ENCODE measurements at places on chromosomes 2 and 18. TPM values are rescaled to one million over a fixed set of nuclear protein-coding genes. Genes with fewer than 3 reads are reported as not detected.

GRCh38 chr2:189232759-189233406, 53.3 kb upstream of the COL5A2 start:
- H3K36me3 ChIP-seq, result no peaks in the 10 kb centered on the region
- no peaks in the 10 kb centered on the region for H3K4me1 ChIP-seq
- no peak overlapping the region for H3K27ac ChIP-seq
- no peak for DNase-seq
- no peaks in the 10 kb centered on the region for H3K27me3 ChIP-seq
- H3K4me3 ChIP-seq, result no peak overlapping the region

DNA sequence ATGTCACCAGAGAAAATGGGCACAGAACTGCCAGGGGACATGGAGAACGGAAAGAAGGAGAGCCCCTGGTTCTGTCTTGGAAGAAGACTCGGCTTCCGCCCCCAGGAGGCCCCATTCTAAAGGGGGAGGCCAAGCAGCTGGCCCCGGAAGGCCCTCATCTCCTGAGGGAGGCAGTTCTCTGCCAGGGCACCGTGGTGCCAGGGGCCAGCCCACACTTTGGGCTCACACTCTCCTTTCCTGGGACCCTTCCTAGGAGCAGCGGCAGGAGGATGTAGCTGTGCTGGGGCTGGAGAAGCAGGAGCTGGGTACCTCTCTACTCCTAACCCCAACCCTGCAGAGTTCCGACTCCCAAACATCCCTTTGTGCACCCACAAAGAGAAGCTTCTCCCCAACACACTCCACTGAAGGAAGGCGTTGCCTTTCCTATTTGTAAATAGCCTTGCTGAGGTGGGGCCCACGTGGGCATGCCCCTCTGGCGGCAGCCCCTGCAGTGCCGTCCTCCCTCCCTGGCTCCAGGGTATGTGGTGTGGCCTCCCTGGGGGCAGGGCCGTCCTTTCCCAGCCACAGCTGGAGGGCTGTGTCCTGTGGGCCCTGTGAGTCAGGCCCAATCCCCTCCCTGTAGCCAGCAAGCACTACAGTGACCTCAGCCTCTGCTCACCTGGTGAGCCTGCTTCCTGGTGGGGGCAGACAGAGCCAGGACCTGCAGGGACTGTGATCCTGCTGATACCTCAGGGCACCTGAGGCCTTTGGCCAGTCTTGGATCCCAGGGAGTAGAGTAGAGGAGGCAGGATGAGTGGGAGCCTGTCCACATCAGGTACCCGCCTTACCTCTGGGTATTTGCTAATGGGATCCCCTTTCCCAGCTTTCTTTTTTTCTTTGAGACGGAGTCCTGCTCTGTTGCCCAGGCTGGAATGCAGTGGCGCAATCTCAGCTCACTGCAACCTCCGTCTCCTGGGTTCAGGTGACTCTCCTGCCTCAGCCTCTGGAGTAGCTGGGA, 26.6 kb downstream of the ZFP36L2 start:
- H3K27me3 ChIP-seq, result no peaks in the 10 kb centered on the region
- H3K27ac ChIP-seq, result no peak overlapping the region
- no peaks in the 10 kb centered on the region for H3K36me3 ChIP-seq

GRCh38 chr2:58039170-58039611, 7.4 kb upstream of the VRK2 start:
- H3K4me1 ChIP-seq, result peaks cover 17% of the 10 kb centered on the region
- peaks cover 13% of the 10 kb centered on the region for H3K36me3 ChIP-seq
- peak overlapping the region; percentile 53 for H3K4me3 ChIP-seq
- no peak for DNase-seq
- H3K27me3 ChIP-seq, result no peaks in the 10 kb centered on the region

GRCh38 chr18:6743999-6744398, 14.5 kb downstream of the ARHGAP28 start:
- DNase-seq, result no peak
- no peaks in the 10 kb centered on the region for H3K27me3 ChIP-seq
- no peaks in the 10 kb centered on the region for H3K4me1 ChIP-seq
- H3K27ac ChIP-seq, result no peak overlapping the region
- H3K36me3 ChIP-seq, result no peaks in the 10 kb centered on the region

The GPR55 gene
- 5.5 TPM for total RNA-seq

The TCF23 gene
- not detected for total RNA-seq

- H3K36me3 ChIP-seq, result no peaks in the 10 kb centered on the region
- no peak for DNase-seq
- no peaks in the 10 kb centered on the region for H3K4me1 ChIP-seq
- no peak overlapping the region for H3K27ac ChIP-seq
- H3K4me3 ChIP-seq, result no peak overlapping the region
Observed at GRCh38 chr2:21356857-21357255, 233.1 kb downstream of the TDRD15 start.

DNA sequence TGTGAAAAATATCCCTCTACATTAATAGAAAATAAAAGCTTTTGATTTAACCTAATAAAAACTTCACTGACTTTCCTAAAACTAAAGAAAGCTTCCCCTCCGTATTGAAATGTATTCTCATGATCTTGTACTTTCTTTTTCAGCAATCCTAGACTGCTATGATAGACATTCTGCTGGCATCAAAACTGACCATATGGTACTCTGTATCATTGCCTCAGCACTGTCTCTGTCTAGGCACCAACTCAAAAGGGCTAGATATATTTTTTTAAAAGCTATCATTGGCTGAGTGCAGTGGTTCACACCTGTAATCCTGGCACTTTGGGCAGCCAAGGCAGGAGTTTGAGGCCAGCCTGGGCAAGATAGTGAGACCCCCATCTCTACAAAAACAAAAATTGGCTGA, 32.9 kb downstream of the CDKL4 start:
- no peak for DNase-seq
- H3K4me3 ChIP-seq, result no peak overlapping the region
- peaks cover 34% of the 10 kb centered on the region for H3K4me1 ChIP-seq
- H3K27me3 ChIP-seq, result no peaks in the 10 kb centered on the region
- no peaks in the 10 kb centered on the region for H3K36me3 ChIP-seq
- H3K27ac ChIP-seq, result peak overlapping the region; percentile 47

DNA sequence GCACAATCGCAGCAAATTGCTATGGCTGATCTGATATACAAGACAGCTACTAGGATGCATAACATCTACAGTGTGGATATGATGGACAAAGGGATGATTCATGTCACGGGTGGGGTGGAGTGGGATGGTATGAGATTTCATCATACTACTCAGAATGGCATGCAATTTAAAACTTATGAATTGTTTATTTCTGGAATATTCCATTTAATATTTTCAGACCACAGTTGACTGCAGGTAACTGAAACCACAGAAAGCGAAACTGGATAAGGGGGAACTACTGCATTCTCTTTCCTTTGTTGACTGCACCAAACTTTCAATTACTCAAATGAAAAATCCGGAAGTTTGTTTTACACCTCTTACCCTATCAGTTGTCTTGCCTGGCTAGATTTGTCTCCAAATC, 94.4 kb upstream of the NEUROD1 start:
- H3K4me3 ChIP-seq, result no peak overlapping the region
- no peak overlapping the region for H3K27ac ChIP-seq
- H3K36me3 ChIP-seq, result no peaks in the 10 kb centered on the region
- DNase-seq, result no peak

GRCh38 chr2:12700989-12701388, 15.7 kb upstream of the TRIB2 start:
- H3K36me3 ChIP-seq, result peaks cover 7% of the 10 kb centered on the region
- H3K4me3 ChIP-seq, result no peak overlapping the region
- no peak for DNase-seq
- peaks cover 28% of the 10 kb centered on the region for H3K4me1 ChIP-seq
- no peaks in the 10 kb centered on the region for H3K27me3 ChIP-seq
- no peak overlapping the region for H3K27ac ChIP-seq

GRCh38 chr2:21270083-21270491, 146.3 kb downstream of the TDRD15 start:
- H3K36me3 ChIP-seq, result no peaks in the 10 kb centered on the region
- H3K4me3 ChIP-seq, result no peak overlapping the region
- DNase-seq, result no peak
- H3K27ac ChIP-seq, result no peak overlapping the region
- H3K27me3 ChIP-seq, result no peaks in the 10 kb centered on the region

- H3K27ac ChIP-seq, result no peak overlapping the region
- peaks cover 23% of the 10 kb centered on the region for H3K4me1 ChIP-seq
- no peak overlapping the region for H3K4me3 ChIP-seq
- no peaks in the 10 kb centered on the region for H3K36me3 ChIP-seq
Observed at GRCh38 chr18:23448291-23448690, 4.8 kb upstream of the RIOK3 start.

The UGT1A3 gene
- not detected for total RNA-seq

GRCh38 chr2:199870581-199870980, 19.6 kb upstream of the FTCDNL1 start:
- no peak overlapping the region for H3K27ac ChIP-seq
- H3K4me3 ChIP-seq, result no peak overlapping the region
- H3K27me3 ChIP-seq, result peaks cover 38% of the 10 kb centered on the region
- no peak for DNase-seq
- H3K36me3 ChIP-seq, result peaks cover 15% of the 10 kb centered on the region

The WDR54 gene
- total RNA-seq, result 44.9 TPM

The TTR gene
- total RNA-seq, result not detected

The RTP5 gene
- not detected for total RNA-seq

The DSEL gene
- total RNA-seq, result not detected

The C2orf15 gene
- not detected for total RNA-seq

DNA sequence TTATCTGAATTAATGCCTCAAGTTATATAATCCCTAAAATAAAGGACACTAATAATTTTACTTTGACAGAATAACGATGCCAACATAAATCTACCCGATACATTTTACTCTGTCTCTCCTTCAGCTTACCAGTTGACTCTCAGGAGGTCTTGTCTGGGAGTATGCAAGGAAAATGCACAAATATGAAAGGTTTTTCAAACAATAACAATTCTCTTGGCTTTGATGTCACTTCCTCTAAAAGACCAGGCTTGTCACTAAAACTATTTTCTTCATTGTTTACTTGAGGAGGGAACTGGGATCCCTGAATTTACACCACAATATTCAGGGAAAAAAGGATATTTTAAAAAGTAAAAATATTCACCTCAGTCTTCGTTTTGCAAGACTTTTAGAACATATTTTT, 97.2 kb downstream of the SOS1 start:
- H3K27ac ChIP-seq, result no peak overlapping the region
- no peaks in the 10 kb centered on the region for H3K4me1 ChIP-seq
- H3K36me3 ChIP-seq, result peaks cover 4% of the 10 kb centered on the region
- DNase-seq, result no peak
- no peaks in the 10 kb centered on the region for H3K27me3 ChIP-seq

The NTSR2 gene
- total RNA-seq, result not detected

GRCh38 chr18:9684881-9685614, 23.1 kb upstream of the RAB31 start:
- DNase-seq, result no peak
- H3K4me1 ChIP-seq, result no peaks in the 10 kb centered on the region
- no peak overlapping the region for H3K4me3 ChIP-seq
- no peak overlapping the region for H3K27ac ChIP-seq
- peaks cover 12% of the 10 kb centered on the region for H3K27me3 ChIP-seq

DNA sequence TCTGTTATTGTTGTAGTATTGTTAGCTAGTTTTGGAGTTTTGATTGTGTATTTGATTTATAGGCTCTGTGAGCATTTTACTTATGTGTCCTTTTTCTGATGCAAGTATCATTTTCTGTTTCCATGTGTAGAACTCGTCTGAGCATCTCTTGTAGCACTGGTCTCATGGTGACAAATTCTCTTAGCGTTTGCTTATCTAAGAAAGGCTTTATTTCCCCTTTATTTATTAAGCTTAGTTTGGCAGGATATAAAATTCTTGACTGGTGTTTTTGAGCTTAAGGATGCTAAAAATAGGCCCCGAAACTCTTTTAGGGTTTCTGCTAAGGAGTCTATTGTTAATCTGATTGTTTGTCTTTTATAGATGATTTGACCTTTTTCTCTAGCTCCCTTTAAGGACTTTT, 57.6 kb upstream of the THUMPD2 start:
- DNase-seq, result no peak
- no peak overlapping the region for H3K27ac ChIP-seq
- peaks cover 18% of the 10 kb centered on the region for H3K27me3 ChIP-seq
- H3K4me1 ChIP-seq, result no peaks in the 10 kb centered on the region

GRCh38 chr2:150487537-150488429, at the start of gene RND3:
Gene RND3 (minus strand): TSS chr2:150487667. CDS start chr2:150487417, 250 bp downstream.
- DNase-seq, result no peak
- no peaks in the 10 kb centered on the region for H3K36me3 ChIP-seq
- no peaks in the 10 kb centered on the region for H3K4me1 ChIP-seq
- no peak within 1 kb of the TSS for H3K4me3 ChIP-seq

DNA sequence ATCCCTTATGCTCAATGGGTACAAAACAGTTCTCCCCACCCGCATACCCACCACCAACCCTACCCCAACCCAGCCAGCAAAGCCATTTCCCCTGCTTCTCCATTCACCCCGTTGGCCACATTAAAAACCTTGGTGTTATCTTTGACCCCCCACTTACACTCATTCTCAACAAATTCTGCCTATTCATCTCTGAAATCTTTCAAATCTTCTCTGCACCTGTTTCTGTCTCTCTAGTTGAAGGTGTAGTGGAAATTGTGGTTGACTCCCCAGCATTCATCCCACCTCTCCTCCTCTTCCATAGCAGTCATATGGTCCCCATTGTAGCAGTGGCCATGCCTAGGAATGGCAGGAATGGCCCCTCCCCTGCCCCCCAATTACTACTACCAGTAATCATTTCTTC, 20.5 kb upstream of the TET3 start:
- peaks cover 5% of the 10 kb centered on the region for H3K36me3 ChIP-seq
- DNase-seq, result no peak
- no peaks in the 10 kb centered on the region for H3K27me3 ChIP-seq
- H3K27ac ChIP-seq, result peak overlapping the region; percentile 64

The CELF4 gene
- not detected for total RNA-seq

GRCh38 chr2:18752022-18752493, 162.7 kb upstream of the NT5C1B start:
- H3K27ac ChIP-seq, result no peak overlapping the region
- no peaks in the 10 kb centered on the region for H3K36me3 ChIP-seq
- H3K4me3 ChIP-seq, result no peak overlapping the region
- no peak for DNase-seq
- H3K4me1 ChIP-seq, result no peaks in the 10 kb centered on the region

All from natural killer cell treated with Interleukin-12 subunit alpha and Interleukin-12 subunit beta and Interleukin-15 and Interleukin-18, amount 100 ng/mL, for 72 hours (primary cell).